ENCODE measurements at places on chromosomes 5 and 9.
A peak's percentile ranks its signal among the peaks of the same experiment; 100 is the strongest.

- no peak overlapping the region for H3K27ac ChIP-seq
- DNase-seq: no peak
- no peaks in the 10 kb centered on the region for H3K27me3 ChIP-seq
- H3K36me3 ChIP-seq: no peaks in the 10 kb centered on the region
- no peak overlapping the region for H3K4me3 ChIP-seq
These were observed 9.7 kb upstream of the CHD1 start for GRCh38 chr5:98938464-98938863.

DNA sequence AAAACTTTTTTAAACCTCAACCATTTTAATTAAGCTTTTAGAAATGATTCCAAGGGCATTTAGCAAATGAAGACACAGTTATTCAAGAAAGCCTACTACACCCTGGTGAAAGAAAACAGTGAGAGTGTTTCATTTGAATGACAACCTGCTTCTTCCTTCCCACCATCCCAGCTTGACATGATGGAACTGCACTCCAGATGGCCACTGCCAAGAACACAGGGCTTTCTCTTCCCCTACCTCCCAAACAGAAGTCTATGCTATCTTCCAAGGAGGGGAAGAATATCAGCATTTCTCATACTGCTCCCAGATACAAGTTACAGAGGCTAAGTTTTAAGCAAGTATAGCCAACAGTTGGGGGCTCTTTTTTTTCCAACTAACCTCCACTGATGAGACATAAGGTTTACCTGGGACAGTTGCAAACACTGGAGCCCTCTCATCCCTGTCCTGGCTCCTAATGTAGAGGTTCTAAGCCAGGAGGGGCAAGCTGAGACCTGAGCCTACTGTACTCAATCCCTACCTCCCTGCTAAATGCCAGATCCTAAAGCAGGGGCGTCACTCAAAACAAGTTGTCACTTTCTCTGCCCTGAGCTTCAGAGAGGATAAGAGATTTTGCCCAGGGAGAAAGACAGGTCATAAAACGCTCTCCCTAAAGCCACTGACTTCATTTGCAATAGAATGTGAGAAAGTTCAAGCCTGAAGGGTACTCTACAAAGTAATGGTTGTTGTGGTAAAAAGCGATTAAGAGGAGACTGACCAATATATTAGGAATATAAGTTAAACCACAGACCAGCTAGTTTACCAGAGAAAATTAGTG lies 88.5 kb upstream of the SLC27A6 start:
- no peaks in the 10 kb centered on the region for H3K36me3 ChIP-seq
- no peaks in the 10 kb centered on the region for H3K4me1 ChIP-seq
- H3K27ac ChIP-seq: no peak overlapping the region
- no peak for DNase-seq

- no peaks in the 10 kb centered on the region for H3K36me3 ChIP-seq
- DNase-seq: no peak
- no peak overlapping the region for H3K4me3 ChIP-seq
- H3K27ac ChIP-seq: no peak overlapping the region
- no peaks in the 10 kb centered on the region for H3K27me3 ChIP-seq
- H3K4me1 ChIP-seq: peaks cover 9% of the 10 kb centered on the region
These were observed 3.2 kb upstream of the FBP1 start for GRCh38 chr9:94642501-94642900.

GRCh38 chr9:4769321-4770080 lies 23.2 kb upstream of the RCL1 start:
- no peaks in the 10 kb centered on the region for H3K27me3 ChIP-seq
- no peak for DNase-seq
- H3K4me3 ChIP-seq: no peak overlapping the region
- no peak overlapping the region for H3K27ac ChIP-seq

- peak; percentile 96 for DNase-seq
- H3K4me1 ChIP-seq: no peaks in the 10 kb centered on the region
- H3K4me3 ChIP-seq: no peak overlapping the region
- H3K27ac ChIP-seq: no peak overlapping the region
These were observed 4.4 kb upstream of the IL3 start for GRCh38 chr5:132055808-132056609.

DNA sequence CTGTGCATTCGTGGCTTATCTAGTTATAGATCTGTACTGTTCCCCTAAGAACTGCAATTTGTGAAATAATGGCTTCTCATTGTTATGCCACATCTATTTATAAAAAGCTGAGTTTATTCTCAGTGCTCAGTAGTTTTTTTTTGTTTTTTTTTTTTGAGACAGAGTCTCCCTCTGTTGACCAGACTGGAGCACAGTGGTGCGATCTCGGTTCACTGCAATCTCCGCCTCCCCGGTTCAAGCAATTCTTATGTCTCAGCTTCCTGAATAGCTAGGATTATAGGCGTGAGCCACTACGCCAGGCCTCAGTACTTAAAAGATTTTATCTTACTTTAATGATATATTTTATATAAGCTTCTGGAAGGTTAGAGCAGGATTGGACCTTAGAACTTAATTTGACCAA lies 19.0 kb downstream of the SEC61B start:
- no peak overlapping the region for H3K27ac ChIP-seq
- H3K4me1 ChIP-seq: no peaks in the 10 kb centered on the region
- no peaks in the 10 kb centered on the region for H3K36me3 ChIP-seq
- DNase-seq: no peak

DNA sequence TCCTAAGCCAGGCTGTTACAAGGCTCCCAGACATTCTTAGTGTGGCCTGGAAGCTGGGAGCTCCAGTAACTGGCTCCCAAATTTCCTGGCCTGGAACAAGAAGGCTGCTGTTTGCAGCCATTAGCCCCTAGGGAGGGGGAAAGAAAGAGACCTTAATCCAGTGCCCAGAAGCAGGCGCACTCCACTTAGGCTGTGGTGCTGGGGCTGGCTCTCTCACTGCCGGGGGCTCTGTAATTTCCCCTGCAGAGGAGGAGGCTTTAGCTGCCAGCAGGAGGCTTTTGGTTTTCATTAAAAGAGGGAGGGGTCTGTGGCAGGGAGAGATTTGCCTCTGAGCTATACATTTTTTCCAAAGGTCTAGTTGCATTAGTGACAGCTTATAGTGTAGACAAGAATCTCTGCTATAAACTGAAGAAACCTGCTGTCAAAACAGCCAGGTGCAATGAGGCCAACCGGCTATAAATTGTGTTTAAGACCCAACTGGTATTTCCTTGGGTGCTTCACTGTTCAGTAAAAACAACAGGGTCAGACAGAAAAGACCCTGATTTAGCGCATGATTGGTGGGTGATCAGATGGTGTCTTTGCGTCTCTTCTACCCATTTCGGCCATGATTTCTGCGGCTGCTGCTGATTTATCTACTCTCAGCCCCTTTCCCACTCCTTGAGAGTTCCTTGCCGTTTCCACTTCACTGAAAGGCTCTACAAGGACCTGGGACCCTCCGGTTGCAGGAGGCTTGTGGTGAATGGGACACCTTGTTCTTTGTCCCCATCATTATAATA lies 254.6 kb downstream of the AOPEP start:
- H3K27ac ChIP-seq: no peak overlapping the region
- H3K4me1 ChIP-seq: peaks cover 3% of the 10 kb centered on the region
- no peak overlapping the region for H3K4me3 ChIP-seq
- no peaks in the 10 kb centered on the region for H3K27me3 ChIP-seq
- no peak for DNase-seq

DNA sequence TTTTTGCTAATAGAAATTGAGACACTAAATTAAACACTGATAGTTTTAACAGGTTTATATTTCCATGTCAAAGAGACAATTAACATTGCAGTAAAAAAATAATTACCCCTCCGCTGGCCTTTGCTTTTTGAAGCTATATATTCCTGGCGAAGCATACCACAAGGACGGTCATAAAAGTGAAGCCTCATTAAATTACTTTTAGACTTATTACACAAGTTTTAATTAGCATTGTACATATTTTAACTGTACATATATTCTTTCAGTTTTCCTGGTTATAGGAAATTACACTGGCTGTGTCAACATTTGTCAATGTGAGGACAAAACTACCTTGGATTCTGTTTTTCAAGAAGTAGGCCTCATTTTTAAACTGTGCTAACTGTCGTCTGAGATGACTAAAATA lies 1.2 kb downstream of the CDKN2A start:
- no peak for DNase-seq
- H3K4me1 ChIP-seq: peaks cover 11% of the 10 kb centered on the region
- no peak overlapping the region for H3K4me3 ChIP-seq

GRCh38 chr9:92381775-92382174 lies 22.6 kb downstream of the OGN start:
- H3K4me3 ChIP-seq: no peak overlapping the region
- no peak overlapping the region for H3K27ac ChIP-seq
- no peak for DNase-seq
- no peaks in the 10 kb centered on the region for H3K4me1 ChIP-seq
- H3K27me3 ChIP-seq: no peaks in the 10 kb centered on the region

DNA sequence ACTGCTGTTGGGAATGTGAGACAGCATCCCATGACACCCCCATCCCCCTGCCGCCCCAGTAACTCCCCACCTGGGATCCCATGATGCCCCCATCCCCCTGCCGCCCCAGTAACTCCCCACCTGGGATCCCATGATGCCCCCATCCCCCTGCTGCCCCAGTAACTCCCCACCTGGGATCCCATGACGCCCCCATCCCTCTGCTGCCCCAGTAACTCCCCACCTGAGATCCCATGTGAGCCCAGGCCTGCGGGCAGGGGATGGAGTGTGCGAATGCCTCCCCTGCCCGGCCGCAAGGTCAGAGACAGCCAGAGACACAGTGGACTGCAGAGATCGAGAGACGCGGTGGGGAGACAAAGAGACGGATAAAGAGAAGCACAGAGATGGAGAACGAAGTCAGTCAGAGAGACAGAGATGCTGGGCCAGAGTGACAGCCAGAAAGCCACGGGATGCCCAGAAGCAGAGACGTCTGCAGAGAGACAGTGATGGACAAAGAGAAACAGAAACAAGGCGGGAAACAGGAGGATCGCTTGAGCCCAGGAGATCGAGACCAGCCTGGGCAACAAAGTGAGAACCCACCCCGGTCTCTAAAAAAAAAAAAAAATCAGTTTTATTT lies 992 bp downstream of the SH2D3C start:
- no peaks in the 10 kb centered on the region for H3K27me3 ChIP-seq
- H3K27ac ChIP-seq: peak overlapping the region; percentile 70
- H3K4me3 ChIP-seq: no peak overlapping the region
- DNase-seq: no peak
- no peaks in the 10 kb centered on the region for H3K36me3 ChIP-seq

- DNase-seq: peak; percentile 97
- H3K4me1 ChIP-seq: peaks cover 32% of the 10 kb centered on the region
- H3K27me3 ChIP-seq: no peaks in the 10 kb centered on the region
- H3K27ac ChIP-seq: peak overlapping the region; percentile 86
- peak overlapping the region; percentile 14 for H3K4me3 ChIP-seq
These were observed 57.9 kb downstream of the DIAPH1 start for GRCh38 chr5:141560725-141561483.

- no peak overlapping the region for H3K4me3 ChIP-seq
- H3K27ac ChIP-seq: no peak overlapping the region
- no peak for DNase-seq
- no peaks in the 10 kb centered on the region for H3K4me1 ChIP-seq
- no peaks in the 10 kb centered on the region for H3K36me3 ChIP-seq
- no peaks in the 10 kb centered on the region for H3K27me3 ChIP-seq
These were observed 196.2 kb upstream of the SLC24A2 start for GRCh38 chr9:19985081-19985480.

- no peak overlapping the region for H3K4me3 ChIP-seq
- no peaks in the 10 kb centered on the region for H3K36me3 ChIP-seq
- no peak overlapping the region for H3K27ac ChIP-seq
- H3K27me3 ChIP-seq: no peaks in the 10 kb centered on the region
- no peaks in the 10 kb centered on the region for H3K4me1 ChIP-seq
- DNase-seq: no peak
These were observed 454.2 kb upstream of the SGCD start for GRCh38 chr5:155872629-155873220.

- DNase-seq: no peak
- no peaks in the 10 kb centered on the region for H3K27me3 ChIP-seq
- no peak overlapping the region for H3K4me3 ChIP-seq
- H3K36me3 ChIP-seq: no peaks in the 10 kb centered on the region
These were observed 126.7 kb downstream of the GRIA1 start for GRCh38 chr5:153617190-153617589.

GRCh38 chr9:133715866-133716563 lies 22.1 kb downstream of the SARDH start:
- no peaks in the 10 kb centered on the region for H3K27me3 ChIP-seq
- peaks cover 6% of the 10 kb centered on the region for H3K4me1 ChIP-seq
- H3K36me3 ChIP-seq: no peaks in the 10 kb centered on the region
- no peak for DNase-seq
- H3K27ac ChIP-seq: no peak overlapping the region

- H3K27ac ChIP-seq: no peak overlapping the region
- no peak for DNase-seq
- no peaks in the 10 kb centered on the region for H3K27me3 ChIP-seq
- H3K4me3 ChIP-seq: no peak overlapping the region
- H3K4me1 ChIP-seq: peaks cover under 1% of the 10 kb centered on the region
These were observed 16.3 kb downstream of the MAPKAP1 start for GRCh38 chr9:125690679-125691078.

DNA sequence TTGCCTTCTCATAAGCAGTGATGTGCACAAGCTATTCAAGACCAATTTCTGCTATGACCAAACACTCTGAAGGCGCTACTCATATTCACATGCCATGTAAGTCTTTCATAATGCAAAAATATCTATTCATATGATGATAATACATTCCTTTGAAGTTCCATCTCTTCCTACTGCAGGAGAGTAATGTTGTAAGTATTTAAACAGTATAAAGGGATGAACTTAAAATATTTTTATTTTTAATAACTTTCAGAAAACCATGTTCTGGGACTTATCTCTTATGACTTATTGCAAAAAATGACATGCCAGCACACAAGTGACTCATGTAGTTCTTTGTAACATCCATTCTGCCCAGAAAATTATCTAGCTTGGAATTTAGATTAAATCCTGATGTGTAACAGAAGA lies 376.4 kb downstream of the KCTD16 start:
- no peak overlapping the region for H3K4me3 ChIP-seq
- no peaks in the 10 kb centered on the region for H3K4me1 ChIP-seq
- no peaks in the 10 kb centered on the region for H3K27me3 ChIP-seq
- DNase-seq: no peak
- no peaks in the 10 kb centered on the region for H3K36me3 ChIP-seq

DNA sequence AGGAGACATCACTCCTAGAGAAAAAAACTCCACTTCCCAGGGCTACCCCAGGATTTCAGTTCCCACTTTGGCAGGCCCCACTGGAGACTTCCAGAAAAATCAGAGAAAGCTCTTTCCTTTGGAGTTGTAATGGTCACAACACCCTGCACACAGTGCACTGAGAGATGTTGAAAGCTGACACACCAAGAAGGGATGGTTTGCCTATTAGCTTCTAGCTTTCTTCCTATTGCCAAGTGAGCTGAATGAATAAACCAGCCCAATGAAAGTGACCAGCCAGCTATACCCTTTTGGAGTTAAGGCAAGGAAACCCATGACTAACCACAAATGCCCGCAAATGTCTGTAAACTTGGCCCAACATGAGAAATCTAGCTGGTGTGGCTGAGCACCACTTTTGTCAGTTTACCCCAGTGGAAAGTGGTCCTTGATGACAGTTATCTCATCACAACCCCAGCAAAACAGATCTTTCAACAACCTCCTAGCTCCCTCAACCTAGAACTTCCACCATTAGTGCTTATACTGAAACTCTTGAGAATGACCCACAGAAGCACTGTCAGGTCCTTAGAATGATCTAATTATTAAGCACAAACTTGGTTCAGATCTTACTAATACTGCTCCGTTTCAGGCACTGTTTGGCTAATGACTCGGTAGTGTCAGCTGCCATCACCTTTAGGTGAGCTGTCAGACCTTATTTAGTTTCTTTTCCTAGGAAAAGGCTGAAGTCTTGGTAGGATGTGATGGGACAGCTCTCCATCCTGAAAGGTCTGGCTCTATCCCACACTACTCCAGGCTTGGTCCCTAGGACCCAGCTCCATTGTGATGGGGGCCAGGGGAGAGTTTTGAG lies 11.2 kb downstream of the IRF1 start:
- H3K27ac ChIP-seq: peak overlapping the region; percentile 22
- peaks cover 14% of the 10 kb centered on the region for H3K36me3 ChIP-seq
- H3K27me3 ChIP-seq: no peaks in the 10 kb centered on the region
- peaks cover 45% of the 10 kb centered on the region for H3K4me1 ChIP-seq
- no peak for DNase-seq

Measured in vagina (tissue), 2 donors.